AG20443 (cell line): ENCODE measurements at places on chromosomes 16 and 17.

GRCh38 chr16:35195864-35196216 lies 1736.4 kb downstream of the TP53TG3F start:
- DNase-seq = no peak

- DNase-seq = no peak
Measured at GRCh38 chr17:45131616-45132319, 547 bp downstream of the PLCD3 start.

DNA sequence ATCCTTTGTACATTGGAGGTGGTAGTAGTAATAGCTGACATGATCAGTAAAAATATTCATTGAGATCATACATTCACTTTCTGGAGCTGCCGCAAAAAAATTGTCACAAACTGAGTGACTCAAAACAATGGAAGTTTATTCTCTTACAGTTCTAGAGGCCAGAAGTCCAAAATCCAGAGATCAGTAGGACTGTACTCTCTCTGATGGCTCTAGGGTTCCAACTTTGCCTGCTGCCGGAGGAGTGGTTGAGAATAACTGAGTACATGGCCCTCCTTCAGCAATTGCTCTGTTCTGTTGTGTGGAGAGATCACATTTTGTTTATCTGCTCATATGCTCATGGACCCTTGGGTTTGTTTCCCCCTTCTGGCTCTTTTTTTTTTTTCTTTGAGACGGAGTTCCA lies 23.5 kb downstream of the ABAT start:
- DNase-seq = no peak

GRCh38 chr17:43608313-43608712 lies 53.4 kb downstream of the MEOX1 start:
- no peak for DNase-seq

- no peak for DNase-seq
Measured at GRCh38 chr17:3602499-3602898, 6.7 kb downstream of the TRPV1 start.

GRCh38 chr16:56625140-56625942 lies at the start of gene MT1E:
TSS of gene MT1E (plus strand) at chr16:56625781. CDS start at chr16:56625852, 71 bp downstream.
- peak; percentile 94 for DNase-seq

DNA sequence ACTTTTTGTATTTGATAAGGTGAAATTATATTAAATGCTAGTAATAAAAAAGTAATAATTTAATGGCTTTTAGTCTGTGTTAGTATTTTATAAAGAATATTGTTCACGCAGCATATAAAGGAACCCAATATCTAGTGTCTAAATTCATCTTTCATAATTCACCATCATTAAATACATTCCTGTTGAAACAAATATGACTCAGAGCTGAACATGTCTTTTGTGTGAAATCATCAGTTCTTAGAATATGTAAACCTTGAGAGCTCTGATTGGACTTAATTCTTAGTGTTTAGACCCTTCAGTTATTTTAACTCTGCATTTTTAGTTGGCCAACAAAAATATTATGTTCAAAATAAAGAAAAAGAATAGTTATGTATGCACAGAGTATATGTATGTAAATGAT lies 71.8 kb downstream of the ABHD15 start:
- peak; percentile 34 for DNase-seq

DNA sequence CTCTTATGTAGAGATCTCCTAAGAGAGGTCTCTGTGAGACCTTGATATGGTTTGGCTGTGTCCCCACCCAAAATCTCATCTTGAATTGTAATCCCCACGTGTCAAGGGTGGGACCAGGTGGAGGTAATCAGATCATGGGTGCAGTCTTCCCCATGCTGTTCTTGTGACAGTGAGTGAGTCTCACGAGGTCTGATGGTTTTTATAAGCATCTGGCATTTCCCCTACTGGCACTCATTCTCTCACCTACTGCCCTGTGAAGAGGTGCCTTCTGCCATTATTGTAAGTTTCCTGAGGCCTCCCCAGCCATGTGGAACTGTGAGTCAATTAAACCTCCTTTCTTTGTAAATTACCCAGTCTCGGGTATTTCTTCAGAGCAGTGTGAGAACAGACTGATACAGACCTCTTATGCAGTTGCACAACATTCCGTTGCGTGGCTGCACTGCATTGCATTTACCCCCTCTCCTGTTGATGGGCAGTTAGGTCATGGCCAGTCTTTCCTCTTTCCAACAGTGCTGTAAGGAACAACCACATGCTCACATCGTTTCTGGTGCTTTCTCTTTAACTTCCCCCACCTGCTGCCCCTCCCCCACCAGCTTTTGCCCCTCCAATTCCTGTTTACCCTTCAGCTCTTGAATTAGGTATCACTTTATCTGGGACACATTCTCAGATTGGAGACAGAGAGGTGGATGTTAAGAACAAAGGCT lies 43.6 kb upstream of the MED9 start:
- DNase-seq = no peak

- DNase-seq = no peak
Measured at GRCh38 chr16:76346210-76346609, 69.0 kb downstream of the CNTNAP4 start.

DNA sequence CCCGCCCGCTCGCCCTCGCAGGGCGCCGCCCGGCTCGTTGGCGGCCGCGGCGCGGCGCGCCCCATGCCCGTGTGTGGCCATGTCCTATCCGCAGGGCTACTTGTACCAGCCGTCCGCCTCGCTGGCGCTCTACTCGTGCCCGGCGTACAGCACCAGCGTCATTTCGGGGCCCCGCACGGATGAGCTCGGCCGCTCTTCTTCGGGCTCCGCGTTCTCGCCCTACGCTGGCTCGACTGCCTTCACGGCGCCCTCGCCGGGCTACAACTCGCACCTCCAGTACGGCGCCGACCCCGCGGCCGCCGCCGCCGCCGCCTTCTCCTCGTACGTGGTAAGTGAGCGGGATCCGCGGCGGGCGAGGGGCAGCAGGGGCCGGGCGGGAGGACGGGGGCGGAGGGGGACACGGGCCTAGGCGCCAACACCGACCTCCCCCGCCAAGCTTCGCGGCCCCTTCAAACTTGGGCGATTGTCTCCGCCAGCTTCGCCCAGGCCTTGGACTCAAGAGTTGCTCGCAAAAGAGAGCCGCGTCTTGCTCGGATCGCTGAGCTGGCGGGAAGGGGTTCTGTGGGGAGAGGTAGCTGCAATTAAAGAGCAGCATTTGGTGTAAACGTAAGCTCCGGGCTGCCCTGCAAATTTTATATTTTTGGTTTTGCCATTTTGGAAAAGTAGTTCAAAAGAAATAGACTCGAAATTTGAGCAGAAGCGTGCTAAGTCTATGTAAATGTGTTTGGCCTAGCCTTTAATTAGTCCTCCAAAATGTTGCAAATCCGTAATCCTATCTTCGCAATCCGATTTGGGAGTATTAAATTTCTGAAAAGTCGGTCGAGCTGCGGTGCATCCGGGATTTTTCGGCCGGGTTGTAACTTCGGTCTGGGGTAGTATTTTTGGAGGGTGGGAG lies 702 bp downstream of the IRX5 start:
- DNase-seq = no peak

GRCh38 chr16:2206780-2207433 lies 1.7 kb downstream of the MLST8 start:
- no peak for DNase-seq

DNA sequence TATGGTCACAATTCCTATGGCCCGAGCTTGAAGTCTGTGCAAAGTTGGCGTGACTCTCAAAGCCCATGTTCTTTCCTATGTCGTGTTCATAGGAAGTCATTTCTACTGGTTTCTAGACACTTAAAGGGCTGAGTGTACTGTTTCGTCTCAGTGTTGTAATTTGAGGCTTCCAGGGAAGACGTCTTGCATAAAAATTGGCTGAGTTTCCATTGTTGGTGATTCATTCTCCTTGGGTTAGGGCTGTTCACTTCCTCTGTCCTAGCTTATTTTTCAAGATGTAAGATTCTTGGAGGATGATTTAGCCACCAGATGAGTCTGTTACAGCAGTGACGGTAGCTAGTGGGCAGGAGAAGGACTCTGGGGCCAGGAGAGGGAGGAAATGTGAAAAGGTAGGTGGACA lies 43.1 kb downstream of the PIK3R5 start:
- DNase-seq = peak; percentile 87

GRCh38 chr17:64459284-64459747 lies 10.4 kb downstream of the MILR1 start:
- DNase-seq = peak; percentile 72

- no peak for DNase-seq
Measured at GRCh38 chr17:60610473-60610872, 10.5 kb downstream of the PPM1D start.
